ENCODE measurements at places on chromosomes 5 and 9. TPM values are rescaled to one million over a fixed set of nuclear protein-coding genes. Genes with fewer than 3 reads are reported as not detected.

Gene TAF1L
- total RNA-seq: 0.11 TPM

Gene UAP1L1
- 15.7 TPM for total RNA-seq

Gene GARIN3
- not detected for total RNA-seq

Gene SSNA1
- total RNA-seq: 42.0 TPM

Gene POLE3
- total RNA-seq: 54.9 TPM

Gene CNTNAP3
- 10.6 TPM for total RNA-seq

Gene TMC1
- total RNA-seq: not detected

Gene IFNA13
- total RNA-seq: not detected

Gene APBA1
- 11.2 TPM for total RNA-seq

Gene CER1
- total RNA-seq: not detected

Gene SHISAL2B
- total RNA-seq: not detected

Gene HOMER1
- total RNA-seq: 26.1 TPM

Gene CTXN3
- total RNA-seq: not detected

Gene CDC14B
- 69.5 TPM for total RNA-seq

Gene MRRF
- total RNA-seq: 52.9 TPM

Gene CDKN2A
- total RNA-seq: 1.9 TPM

Gene FGD3
- total RNA-seq: 5.2 TPM

Gene NMUR2
- 0.59 TPM for total RNA-seq
